ENCODE measurements at places on chromosomes 4 and X.

- DNase-seq: no peak
Observed at GRCh38 chr4:122053186-122053585, 98.9 kb upstream of the BLTP1 start.

DNA sequence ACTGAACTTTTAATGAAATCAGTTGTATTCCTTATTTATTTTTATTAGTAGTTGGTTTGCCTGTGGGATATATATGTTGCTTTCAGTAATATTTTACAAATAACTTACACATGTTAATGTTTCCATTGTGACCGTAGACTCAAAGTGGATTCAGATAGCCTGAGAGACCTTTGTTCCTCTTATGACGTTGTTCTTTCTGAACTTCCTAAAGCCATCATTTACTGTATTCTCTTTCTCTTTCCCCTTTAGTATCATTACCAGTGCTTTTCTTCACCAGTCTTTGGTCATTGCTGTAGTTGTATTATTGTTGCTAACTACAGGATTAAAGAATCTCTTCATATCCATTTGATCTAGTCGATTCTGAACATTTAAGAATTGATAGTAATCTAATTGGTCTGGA lies 4.3 kb downstream of the STIM2 start:
- DNase-seq: no peak

DNA sequence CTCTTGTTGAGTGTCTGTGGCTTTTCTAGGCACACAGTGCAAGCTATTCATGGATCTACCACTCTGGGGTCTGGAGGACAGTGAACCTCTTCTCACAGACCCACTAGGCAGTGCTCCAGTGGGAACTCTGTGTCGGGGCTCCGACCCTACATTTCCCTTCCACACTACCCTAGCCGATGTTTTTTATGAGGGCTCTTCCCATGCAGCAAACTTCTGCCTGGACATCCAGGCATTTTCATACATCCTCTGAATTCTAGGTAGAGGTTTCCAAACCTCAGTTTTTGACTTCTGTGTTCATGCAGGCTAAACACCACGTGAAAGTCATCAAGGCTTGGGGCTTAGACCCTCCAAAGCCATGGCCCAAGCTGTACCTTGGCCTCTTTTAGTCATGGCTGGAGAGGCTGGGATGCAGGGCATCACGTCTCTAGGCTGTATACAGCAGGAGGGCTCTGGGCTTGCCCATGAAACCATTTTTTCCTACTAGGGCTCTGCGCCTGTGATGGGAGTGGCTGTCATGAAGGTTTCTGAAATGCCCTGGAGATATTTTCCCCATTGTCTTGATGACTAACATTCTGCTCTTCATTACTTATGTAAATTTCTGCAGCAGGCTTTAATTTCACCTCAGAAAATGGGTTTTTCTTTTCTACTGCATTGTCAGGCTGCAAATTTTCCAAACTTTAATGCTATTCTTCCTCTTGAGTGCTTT lies 249.8 kb upstream of the CPEB2 start:
- no peak for DNase-seq

DNA sequence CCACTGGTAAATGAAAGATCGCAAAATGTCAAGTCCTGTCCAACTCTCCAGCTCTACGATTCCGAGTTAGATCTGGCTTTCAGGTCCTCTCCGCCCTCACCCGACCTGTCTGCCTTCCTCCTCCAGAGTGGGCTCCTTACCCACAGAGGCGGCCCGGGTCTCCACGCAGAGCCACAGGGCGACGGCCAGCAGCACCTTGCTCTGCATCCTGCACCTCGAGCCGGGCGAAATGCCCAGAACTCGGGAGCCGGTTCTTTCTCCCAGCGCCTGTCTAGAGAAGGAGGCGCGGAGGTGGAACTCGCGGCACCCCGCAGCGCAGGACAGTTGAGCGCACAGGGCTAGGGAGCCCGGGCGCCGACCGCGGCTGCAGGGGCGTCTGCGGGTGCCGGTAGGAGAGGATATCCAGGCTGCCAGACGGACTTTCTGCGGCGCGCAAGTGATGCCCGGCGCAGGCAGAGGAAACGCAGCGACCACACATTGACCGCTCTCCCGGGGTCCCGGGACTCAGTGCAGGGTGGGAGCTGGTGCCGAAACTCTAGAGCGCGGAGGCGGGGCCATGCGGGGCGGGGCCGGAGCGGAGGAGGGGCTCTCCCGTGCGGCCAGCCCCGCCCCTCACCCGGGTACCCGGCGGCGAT lies at the start of gene KDR:
TSS of gene KDR (minus strand) at position 509 of the 635 bp plus-strand sequence. CDS start at position 207, 302 bp downstream.
- DNase-seq: peak; percentile 37
